ENCODE measurements at places on chromosomes 1 and 21.
A peak's percentile ranks its signal among the peaks of the same experiment; 100 is the strongest.

DNA sequence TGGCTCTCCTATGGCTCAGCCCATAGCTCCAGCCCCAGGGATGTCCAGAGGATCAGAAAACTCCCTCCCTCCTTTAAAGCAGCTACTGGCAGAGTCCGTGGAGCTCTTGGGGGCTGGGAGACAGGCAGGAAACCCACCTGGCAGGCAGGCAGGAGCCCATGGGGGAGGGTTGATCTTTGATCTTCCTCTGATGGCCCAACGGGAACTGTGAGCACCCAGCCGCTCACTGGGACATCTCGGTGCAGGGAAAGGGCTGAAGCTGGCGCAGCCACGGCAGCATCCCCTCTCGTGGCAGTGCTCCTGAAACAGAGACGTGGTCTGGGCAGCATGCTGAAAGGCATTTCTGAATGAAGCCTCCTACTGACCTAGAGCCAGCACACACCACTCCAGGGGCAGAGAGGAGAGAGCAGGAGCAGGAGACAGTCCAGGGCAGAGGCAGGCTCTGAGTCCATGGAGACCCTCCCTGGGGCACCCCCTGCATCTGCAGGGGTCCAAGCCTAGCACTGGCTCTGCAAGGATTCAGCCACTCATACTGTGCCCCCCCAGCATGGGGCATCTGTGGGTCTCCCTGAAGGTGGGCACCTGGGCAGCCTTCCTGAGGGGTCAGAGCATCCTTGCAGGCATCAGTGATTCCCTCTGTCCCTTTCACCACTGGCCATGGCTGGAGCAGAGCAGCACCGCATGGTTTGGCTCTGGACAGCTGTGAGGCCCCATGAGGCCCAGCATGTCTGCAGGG is 4.9 kb upstream of the SLX9 start:
- DNase-seq, result no peak

DNA sequence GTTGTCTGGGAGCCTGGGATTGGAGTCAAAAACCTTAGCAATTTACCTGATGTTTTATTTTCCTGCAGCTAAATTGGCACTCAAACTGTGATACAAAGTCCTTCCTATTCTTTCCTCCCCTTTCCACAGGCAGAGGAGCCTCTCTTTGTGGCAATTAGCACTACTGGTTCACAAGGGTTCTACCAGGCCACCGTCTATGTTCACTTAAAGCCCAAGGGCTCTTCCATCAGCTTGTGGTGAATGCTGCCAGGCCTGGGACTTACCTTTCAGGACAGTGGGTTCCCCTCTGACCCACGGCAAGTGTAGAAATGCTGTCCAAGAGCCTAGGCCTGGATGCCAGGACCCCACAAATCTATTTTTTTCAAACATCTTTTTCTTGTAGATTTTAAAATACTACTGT is 251.9 kb upstream of the B3GALT2 start:
- DNase-seq, result no peak

DNA sequence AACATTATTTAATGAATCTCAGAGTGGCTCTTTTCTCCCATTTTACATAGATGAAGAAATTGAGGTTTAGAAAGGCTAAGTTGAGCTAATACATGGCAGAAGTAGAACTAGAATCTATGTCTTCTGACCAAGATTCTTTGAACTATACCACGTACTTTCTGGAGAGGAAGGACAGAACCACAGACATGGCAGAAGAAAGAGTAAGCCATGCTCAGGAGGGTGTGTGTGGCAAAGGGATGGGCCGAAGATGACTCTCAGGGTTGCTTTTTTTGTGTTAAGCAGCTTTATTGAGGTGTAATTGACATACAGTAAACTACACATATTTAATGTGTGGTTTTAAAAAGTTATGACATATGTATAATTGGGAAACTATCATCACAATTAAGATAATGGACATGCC is 69.5 kb downstream of the PEX14 start:
- peak; percentile 26 for DNase-seq

- DNase-seq, result no peak
Measured at GRCh38 chr1:147472489-147472888, 68.8 kb upstream of the BCL9 start.

- DNase-seq, result no peak
Measured at GRCh38 chr1:203045821-203046594, 19.7 kb downstream of the PPFIA4 start.

DNA sequence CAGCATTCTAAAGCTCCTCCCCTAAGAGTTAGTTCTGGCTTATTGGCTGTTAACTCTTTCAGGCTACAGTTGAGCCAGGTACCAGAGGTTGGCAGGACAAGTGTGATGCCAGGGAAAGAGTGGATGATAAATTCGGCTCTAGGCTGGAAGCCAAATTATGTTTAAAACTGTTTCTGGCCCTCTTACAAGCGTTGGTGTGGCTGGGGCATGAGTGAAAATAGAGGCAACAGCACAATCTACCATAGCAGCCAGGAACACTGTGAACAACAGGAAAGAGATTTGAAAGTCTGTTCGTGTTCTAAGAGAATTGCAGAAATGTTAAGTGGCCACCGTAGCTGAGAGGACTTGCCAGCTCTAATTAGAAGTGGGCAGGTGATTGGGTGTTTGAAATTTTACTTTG is 84.2 kb downstream of the CDC7 start:
- DNase-seq, result no peak

GRCh38 chr1:191490303-191490702 is 668.0 kb upstream of the RGS18 start:
- no peak for DNase-seq

DNA sequence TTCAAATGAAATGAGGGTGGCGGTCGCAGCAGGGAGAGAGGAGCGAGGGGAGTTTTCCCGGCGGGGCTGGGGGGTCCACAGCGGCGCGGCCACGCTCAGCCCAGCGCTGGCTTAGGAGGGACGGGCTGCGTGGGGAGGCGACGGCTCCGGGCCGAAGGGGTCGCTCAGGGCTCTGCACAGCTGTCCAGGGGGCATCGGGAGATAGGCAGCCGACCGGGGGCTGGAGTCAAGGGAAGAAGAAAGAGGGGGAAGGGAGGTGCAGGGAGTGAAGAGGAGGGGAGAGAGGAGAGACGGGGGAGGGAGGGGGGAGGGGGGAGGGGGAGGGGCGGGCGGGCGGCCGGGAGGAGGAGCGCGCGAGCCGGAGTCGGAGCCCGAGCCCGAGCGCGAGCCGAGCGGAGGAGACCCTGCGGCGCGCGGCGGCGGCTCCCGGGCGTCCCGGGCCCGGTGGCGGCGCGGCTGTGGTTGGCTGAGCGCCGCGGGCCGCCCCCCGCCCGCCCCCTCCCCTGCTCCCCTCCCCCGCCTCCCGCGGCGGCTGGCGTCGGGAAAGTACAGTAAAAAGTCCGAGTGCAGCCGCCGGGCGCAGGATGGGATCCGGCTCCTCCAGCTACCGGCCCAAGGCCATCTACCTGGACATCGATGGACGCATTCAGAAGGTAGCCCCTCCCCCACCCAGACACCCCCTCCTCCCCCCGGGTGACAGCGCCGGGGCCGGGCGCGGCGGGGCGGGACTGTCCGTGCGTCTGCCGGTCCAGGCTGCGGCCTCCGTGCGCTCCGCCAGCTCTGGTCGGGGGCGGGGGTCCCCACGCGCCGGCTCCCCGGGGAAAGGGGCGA is at the start of gene PDE9A:
TSS of gene PDE9A (plus strand) at position 391 of the 831 bp plus-strand sequence. CDS start at position 585, 194 bp downstream.
- peak; percentile 17 for DNase-seq

DNA sequence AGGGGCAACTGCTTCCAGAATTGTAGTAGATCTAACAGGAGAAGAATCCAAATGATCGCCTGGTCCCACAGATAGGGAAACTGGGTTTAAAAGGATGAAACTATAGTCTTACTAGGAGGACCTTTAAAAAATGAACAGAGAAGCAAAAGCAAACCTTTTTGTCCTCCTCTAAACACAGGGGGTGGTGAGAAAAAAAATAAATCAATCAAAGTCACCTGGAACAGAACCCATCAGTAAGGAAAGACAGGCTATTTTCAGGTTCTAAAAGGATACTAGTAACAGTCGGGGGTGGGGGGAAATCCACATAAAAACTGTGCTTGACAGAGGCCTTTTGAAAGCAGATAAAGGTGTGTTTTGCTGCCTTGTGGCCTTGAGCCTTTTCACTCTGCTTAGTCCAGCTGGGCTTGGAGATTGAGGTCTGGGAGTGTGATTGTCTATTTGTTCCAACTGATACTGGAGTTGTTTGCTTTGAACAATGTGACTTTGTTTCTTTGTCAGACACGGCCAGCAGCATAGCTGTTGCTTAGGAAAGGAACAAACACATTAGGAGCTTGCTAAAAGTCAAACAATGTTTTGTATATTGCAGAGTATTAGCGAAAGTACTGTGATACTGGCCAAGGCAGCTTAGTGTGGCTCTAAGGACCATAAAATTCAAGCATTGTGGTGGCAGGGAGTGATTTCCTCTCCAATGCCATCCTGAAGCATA is 141.1 kb upstream of the IRF2BP2 start:
- DNase-seq, result no peak

DNA sequence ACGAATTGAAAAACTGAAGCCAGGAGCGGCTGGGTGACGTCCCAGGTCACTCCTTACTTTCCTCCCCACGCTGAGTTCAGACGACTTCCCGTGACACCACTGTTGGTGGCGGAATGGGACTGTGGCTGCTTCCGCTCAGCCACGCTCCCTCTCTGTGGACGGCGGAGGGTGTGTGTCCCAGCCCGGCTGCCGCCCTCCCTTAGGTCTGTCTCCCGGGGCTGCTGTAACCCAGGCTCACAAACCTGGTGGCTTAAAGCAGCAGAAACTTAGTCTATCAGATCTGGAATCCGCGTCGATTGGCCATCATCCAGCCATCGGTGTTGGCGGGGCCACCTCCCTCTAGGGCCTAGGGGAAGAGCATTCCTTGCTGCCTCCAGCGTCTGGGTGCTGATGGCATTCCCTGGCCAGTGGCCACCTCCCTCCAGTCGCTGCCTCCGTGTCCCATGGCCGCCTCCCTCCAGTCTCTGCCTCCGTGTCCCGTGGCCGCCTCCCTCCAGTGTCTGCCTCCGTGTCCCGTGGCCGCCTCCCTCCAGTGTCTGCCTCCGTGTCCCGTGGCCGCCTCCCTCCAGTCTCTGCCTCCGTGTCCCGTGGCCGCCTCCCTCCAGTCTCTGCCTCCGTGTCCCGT is 17.5 kb downstream of the TRPM2 start:
- DNase-seq, result no peak

GRCh38 chr1:6268415-6268814 is 7.5 kb upstream of the GPR153 start:
- DNase-seq, result no peak

DNA sequence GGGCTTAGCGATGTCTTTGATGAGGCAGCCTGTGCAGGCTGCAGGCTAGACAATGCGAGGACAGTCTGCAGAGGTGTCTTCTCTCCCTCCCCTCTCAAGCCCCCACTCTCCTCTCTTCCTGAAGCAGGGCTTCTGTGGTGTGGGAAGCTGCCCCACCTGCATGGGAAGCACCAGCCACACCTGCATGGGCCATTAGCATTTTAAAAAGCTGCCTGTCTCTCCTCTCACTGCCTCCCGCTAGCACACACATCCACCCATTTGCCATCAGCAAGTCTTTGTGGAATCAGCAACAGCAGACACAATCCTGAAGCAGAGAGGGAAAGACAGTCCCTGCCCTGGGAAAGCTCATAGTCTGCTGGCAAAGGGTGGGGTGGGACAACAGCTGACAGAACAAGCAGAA is 53.1 kb downstream of the NAV1 start:
- no peak for DNase-seq

- DNase-seq, result no peak
Measured at GRCh38 chr21:27622631-27623030, 655.7 kb upstream of the ADAMTS5 start.

- no peak for DNase-seq
Measured at GRCh38 chr21:36863260-36863659, 103.2 kb downstream of the HLCS start.

- peak; percentile 78 for DNase-seq
Measured at GRCh38 chr1:111222308-111223125, 5.0 kb upstream of the CHI3L2 start.

DNA sequence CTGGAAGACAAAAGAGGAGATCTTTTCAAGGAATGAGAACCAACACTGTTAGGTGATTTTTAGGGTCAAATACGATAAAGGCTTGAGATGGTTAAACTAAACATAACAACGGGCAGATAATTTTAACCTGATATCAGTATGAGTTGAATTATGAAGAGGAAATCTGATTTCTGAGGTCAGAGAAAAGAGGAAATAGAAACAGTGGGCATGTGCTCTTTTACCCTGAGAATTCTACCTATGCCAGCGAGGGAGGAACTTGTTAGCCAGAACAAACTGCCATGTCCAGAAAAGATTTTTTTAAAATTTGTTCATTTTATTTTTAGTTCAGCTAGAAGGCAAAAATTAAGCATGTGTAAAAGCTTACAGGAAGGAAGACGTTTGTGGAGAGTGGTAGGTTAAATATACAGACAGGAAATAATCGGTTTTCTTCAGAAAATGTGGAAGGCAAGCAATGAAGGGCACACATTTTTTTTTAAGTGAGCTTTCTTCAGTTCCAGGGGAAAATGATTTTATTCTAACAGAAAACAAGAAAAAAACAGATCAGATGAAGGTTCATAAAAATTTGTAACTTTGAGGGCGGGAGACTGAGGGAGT is 1745.3 kb downstream of the MRPL39 start:
- no peak for DNase-seq

GRCh38 chr1:177665935-177666334 is 303.9 kb downstream of the SEC16B start:
- no peak for DNase-seq

DNA sequence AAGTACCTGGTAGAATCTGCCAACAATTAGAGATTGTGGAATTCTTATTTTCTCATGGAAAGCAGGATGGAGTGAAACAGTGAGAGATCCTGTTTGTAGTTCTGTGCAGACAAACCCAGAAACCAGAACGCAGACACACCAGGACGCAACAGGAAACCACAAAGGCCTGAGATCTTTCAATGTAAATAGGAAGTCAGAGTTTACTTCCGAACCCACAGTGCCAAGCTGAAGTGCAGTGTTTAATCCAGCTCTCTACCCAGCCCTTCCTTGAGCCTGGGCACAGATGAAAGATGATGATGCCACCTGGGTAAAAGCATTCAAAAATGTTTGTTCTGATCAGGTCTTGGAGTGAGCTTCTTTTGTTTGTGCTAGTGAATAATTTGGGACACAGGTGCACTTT is 244.2 kb upstream of the HOOK1 start:
- peak; percentile 26 for DNase-seq

DNA sequence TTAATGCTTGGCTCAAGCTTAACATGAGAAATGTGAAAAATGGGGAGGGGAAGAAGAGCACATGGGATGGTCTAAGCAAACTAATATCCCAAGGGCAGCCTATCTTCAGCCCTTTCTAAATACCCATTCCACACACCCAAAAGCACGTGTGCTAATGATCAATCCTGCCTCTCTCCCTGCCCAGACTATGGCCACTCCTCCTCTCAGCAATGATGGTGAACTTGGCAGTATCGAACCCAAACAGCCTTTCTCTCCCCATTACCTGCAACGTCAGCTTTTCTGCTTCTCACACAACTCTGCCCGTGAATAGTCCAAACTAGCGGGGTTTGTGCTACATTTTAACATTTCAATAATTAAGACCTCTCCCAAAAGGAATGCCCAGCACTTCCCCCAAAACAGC is 41.6 kb downstream of the SSBP3 start:
- DNase-seq, result no peak

GRCh38 chr1:63892632-63893395 is 119.0 kb downstream of the ROR1 start:
- no peak for DNase-seq

DNA sequence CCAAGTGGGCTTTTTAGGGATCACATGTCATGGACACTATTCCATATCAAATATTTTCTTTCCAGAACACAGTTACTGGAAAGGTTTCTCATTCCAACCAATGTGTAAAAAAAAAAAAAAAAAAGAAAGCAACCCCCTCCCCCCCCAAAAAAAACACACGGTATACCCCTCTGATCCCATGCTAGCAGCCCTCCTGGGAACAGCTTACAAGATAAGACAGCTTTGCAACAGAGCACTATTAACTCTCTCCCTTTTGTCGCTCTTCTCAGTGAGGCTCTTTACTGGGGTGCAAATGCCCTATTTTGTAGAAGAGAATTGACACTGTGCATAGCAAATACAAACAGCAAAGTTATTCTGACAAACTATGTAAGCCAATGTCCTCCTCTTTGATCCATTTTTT is 161.2 kb downstream of the NTMT2 start:
- DNase-seq, result no peak
